ENCODE measurements at places on chromosomes 1 and 21.

- DNase-seq: no peak
Measured at GRCh38 chr1:77594366-77595112, 87.9 kb downstream of the ZZZ3 start.

DNA sequence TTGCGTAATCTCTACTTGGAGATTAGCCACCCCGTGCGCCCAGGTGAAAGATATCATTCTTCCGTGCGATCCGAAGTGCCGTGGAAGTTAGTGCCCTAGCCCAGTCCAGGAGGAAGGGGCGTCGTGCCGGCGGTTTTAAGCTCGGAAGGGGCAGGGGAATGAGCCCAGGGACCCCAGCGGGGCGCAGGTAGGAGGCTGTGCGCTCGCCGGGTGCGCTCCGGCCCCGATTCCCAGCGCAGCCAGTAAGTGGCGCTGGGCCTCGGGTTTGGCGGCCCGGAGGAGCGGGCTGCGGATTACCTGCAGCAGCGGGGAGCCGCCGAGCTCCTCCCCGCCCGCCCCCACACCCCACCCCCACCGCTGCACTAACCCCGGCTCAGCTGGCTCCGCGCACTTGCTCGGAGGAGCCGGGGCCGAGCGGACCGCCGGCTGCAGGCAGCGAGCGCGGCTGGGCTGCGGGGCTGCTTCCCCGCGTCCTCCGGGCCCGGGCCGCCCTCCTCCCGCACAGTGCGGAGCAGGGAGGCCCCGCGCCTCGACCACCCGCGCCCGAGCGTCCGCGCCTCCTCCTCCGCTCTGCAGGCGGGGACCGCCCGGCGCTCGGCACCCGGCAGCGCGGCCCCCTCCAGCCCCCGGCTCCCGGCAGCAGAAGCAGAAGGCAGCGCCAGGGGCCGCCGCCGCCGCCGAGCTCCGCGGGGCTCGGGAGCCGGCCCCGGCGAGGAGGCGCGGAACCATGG is at the start of gene RYR2:
Gene RYR2, plus strand, starts transcription at position 390 of the 731 bp plus-strand sequence. Its CDS starts 338 bp downstream, at position 728.
- peak; percentile 41 for DNase-seq

- no peak for DNase-seq
Measured at GRCh38 chr1:164635059-164635802, 76.2 kb downstream of the PBX1 start.

DNA sequence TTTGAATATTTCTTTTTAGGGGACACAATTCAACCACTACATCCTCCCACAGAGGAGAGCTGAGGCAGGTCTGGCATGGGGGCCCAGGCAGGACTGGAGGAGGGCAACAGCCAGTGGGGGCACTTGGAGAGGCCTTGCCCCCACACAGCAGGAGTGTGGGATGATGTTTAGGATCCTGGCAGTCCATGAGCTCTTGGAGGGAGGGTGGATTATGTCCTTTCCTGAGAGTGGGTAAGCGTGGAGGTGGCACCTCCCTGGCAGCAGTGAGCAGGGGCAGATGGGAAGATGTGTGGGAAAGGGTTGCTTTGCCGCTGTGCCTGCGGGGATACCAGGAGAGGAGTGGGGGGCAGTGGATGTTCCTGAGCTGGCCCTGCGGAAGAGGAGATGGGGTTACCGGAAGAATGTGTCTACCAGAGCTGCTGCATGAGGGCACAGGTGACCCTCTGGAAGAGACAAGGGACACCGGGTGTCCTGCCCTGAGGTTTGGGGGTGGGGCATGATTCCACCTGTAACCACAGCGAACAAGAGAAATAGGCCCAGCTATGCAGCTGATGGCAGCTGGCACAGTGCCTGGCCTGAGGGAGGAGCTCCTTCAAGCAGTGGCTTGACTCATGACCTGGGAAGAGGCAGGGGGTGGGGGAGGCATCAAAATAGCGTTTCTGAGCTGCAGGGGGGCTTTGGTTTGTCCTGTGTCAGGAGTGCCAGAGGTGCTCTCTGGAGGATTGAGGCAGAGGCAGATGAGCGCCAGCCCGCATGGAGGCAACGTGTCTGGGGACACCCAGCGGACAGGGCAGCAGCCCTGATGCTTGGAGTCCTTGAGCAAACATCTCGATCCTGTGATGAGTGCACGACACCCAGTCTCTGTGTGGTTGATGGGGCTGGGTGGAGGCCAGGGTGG is 123.9 kb upstream of the TMPRSS2 start:
- no peak for DNase-seq

DNA sequence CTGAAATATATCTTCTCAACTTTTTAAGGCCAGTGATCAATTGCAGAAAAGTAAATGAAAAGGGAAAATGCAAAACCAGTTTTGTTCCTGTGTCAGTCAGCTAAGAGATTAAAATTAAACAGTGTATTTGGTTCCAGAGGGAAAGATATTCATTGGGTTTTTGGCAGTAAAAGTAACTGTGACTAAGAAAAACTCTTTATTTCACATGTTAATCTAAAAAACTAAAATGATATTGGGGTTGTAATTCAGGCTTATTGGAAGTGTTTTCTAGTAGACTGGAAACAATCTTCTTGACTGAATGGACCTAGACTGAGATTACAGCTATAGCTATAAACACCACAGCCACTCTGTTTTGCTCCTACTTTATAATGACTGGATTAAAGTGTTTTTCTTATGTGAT is 413.9 kb downstream of the ADGRL2 start:
- no peak for DNase-seq

Measured in amygdala (tissue), 56 donors.